Amygdala (tissue), 56 donors: ENCODE measurements at places on chromosomes 7 and 10.

DNA sequence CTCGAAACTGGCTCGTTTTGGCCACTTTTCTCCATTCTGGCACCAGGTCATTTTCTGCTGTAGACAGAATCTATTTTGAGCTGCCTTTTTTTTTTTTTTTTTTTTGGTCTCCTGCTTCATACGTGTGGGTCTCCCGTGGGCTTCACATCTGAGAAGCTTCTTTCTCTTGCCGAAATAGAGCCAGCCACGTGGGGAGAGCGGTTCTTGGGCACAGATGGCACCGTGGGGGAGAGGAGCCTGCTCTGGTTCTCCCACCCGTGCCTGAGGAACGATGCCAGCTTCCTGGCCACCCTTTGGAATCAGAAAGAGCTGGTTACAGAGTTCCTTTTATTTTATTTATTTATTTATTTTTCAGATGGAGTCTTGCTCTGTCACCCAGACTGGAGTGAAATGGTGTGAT lies 48.7 kb upstream of the OCM2 start:
- no peak for DNase-seq

- no peak for DNase-seq
Measured at GRCh38 chr7:131139462-131139861, 188.2 kb upstream of the MKLN1 start.

DNA sequence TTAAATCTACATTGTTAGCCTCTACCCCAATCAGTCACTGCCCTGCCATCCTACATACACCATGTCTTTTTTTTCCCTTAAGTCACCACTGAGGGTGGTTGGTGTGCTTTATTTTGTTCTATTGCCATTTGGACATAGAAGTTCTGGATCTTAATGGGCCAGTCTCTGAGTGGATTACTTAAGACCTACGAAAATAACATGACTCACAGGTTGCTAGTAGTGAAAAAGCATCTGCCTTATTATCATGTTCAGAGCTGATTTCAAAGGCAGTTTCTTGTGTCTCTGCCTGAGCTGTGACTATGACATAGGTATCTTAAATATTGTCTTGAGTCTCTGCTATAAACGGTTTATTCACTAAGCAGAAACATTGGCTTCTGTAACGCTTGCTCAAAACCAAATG lies 410.8 kb downstream of the MDFIC start:
- no peak for DNase-seq

DNA sequence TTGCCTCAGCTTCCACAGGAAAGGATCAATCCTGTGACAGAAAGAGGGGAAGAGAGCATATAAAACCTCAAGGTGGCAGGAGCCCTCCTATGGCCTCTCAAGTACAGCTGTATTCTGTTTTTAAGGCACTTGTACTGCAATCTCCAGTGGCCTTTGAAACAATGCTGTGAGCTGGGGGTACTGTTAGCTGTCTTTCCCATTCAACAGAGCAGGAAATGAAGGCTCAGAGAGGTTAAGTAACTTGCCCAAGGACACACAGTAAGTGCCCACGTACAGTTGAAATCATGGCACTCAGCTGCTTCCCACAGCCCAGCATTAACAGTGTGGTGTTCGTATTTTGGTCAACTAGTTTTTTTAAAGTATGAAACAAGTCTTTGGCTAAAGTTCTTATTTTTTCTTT lies 34.0 kb downstream of the DUSP5 start:
- no peak for DNase-seq

DNA sequence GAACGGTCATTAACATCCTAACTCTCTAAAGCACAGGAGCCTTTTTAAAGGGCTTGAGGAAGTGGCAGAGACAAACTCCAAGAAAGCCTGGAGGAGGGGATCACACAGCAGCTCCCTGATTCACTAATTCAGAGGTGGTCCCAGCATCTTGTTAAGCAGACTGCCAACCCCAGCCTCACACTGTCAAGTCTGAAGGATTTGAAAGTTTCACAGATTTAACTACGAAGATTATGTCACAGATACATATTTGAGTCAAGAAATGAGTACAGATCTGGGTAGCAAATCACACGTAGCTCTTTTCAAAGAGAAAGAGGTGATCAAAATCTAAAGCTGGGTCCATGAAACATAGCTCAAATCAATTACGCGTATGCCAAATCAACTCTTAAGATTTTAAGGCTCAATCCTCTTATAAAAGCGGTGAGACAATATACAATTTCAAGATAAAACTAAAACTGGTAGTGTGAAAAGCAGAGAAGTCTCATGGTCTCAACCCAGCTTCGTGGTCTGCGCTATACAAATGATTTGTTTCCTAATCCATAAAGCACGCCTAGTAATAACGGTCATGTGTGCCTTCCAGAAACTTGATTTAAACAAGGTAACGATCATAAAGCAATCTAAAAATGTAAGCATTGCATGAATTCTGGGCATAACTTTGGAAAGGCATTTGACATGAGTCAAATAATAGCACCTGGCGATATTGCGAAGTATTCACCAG lies 229.9 kb upstream of the MKLN1 start:
- no peak for DNase-seq
